ENCODE measurements at places on chromosomes 11 and 22. TPM values are rescaled to one million over a fixed set of nuclear protein-coding genes. Genes with fewer than 3 reads are reported as not detected.

The SLC22A6 gene
- total RNA-seq: not detected

The EMID1 gene
- 0.22 TPM for total RNA-seq

The CCDC157 gene
- total RNA-seq: 3.0 TPM

The CCDC116 gene
- total RNA-seq: 1.3 TPM

The BIRC3 gene
- total RNA-seq: 77.2 TPM

GRCh38 chr11:87740968-87741367 lies 434.3 kb downstream of the RAB38 start:
- no peak for DNase-seq

DNA sequence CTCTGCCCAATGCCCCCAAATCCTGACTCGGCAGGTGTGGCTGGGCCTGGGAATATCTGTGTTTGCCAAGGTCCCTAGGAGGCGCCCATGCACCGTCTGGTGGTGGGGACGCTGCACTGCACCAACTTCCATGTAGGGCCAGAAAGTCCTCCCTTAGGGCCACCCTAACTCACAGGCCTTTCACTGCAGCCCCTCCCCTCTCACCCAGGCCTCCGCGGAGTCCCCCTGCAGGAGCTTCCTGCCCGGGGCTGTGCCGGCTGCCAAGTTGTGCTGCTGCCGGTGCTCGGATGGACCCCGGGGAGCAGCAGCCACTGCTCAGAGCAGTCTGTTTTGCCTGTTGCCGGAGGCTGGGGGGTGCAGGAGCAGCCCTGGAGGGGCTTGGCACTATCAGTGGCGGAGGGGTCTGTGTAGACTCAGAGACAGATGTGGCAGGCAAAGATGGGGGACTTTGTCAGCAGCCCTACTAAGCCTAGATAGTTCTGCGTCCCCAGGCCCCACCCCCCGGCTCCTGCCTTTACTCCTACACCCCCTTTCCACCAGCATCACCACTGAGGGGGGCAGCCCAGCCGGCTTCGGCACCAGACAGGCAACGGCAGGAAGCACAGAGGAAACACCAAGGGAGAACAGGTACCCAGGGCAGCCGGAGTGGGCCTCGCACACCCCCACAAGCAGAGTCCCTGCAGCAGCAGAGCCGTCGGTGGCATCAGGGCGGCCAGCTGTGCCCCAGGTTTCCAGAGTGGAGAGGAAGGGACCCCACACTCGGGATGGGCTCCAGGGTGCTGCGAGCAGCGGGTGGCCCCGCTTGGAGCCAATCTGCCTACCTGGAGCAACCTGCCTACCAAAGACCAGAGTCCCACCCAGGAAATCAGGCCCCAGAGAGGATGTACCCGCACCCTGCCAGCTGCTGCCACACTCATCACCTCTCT lies 124.3 kb downstream of the TRIM29 start:
- DNase-seq: no peak

- DNase-seq: no peak
These were observed 77.6 kb downstream of the PACSIN2 start for GRCh38 chr22:42937164-42937843.

DNA sequence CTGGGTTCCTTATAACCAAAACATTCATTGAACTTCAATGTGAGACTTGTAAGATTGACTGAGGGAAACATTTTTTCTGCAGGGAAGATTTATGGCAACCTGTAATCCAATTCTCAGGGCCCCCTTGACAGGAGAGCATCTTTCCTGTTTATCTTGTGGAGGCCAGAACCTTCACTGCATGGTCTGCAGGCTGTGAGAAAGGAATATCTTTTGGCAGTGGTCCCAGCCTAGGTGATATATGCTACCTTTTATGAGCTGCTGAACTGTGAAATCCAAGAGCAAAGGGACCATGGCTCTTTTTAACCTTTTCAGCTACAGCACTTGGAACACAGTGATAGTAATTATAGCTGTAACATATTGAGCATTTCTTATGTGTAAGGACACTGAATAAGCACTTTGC lies 590.2 kb upstream of the B3GAT1 start:
- no peak for DNase-seq

GRCh38 chr22:27213294-27213693 lies 555.9 kb downstream of the MIAT start:
- no peak for DNase-seq

- DNase-seq: no peak
These were observed 40.1 kb upstream of the CTSC start for GRCh38 chr11:88377646-88378045.

DNA sequence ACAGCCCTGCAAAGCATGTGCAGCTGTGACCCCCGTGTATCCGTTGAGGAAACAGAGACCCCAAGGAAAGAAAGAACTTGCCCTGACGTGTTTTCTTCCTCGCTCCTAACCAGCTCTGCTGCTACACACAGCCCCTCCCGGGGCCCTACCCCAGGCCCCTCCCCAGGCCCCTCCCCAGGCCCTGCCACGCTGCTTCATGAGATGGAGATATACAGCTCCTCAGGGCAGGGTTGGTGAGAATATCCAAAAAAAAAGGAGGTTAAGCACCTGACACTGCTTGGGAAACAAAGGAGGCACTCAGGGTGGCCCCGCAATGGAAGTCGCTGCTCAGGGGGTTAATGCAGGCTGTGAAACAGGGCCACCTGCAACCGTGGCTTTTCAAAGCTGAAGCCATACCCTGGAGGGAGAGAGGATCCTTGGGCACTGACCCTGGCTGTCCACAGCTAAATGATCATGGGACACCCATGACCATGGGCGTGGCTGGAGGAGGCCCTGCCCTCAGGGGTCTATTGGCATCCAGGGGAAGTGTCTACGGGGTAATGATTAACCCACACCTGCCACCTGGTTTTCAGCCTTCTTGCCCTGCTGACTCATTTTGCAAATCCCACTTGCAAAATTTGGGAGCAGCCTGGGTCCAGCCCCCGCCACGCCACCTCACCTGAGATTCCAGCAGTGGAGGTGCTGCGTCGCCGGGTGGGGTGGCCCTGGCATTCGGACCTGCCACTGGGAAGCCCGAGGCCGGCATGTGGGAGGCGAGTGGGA lies 112.1 kb upstream of the ANO1 start:
- no peak for DNase-seq

DNA sequence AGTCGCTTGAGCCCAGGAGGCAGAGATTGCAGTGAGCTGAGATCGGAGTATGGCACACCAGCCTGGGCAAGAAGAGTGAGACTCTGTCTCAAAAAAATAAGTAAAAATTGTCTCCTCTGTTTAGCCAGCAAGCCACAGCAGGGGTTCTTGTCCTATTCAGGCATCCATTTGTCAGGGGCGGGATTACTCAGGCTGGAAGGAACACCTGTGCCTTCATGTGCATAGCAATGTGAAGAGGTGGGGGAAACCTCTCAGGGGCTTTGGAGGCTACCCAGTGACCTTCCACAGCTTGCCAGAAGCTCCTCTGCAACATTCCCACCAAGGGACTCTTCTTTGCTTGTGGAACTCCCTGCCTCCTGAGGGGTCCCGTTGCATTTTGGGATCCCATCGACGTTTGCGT lies 63.3 kb downstream of the FBLN1 start:
- no peak for DNase-seq

Measured in activated T-cell treated with anti-CD3 and anti-CD28 coated beads, Interleukin-2, amount 50 U/mL, for 4 hours (primary cell).